ENCODE measurements at places on chromosomes 7 and 10.

DNA sequence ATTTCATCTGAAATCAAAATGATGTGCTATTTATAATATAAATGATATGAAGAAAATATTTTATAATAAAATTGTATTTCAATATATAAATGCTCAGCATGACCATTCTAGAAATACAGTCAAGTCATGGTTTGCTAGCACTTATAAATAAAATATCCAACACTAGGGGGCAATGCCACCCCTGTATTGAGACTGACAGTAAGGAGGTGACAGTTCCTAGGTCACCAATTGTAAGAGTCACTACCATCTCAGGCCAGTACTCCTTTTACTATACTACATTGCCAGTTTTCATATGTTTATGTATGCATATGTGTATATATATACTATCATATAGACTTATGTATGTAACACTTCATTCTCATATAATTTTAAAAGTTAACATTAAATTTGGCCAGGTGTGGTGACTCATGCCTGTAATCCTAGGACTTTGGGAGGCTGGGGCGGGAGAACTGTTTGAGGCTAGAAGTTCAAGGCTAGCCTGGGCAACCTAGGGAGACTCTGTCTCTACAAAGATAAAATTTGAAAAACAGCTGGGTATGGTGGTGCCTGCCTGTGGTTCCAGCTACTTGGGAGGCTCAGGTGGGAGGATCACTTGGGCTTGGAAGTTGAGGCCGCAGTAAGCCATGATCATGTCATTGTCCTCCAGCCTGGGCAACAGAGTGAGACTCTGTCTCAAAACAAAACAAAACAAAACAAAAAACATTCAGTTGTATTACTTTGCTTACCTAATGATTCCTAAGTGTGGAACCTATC is 2.4 kb upstream of the CNOT4 start:
- H3K4me3 ChIP-seq, result no peak overlapping the region
- DNase-seq, result no peak
- peaks cover 2% of the 10 kb centered on the region for H3K4me1 ChIP-seq
- H3K27me3 ChIP-seq, result no peaks in the 10 kb centered on the region
- H3K36me3 ChIP-seq, result no peaks in the 10 kb centered on the region

DNA sequence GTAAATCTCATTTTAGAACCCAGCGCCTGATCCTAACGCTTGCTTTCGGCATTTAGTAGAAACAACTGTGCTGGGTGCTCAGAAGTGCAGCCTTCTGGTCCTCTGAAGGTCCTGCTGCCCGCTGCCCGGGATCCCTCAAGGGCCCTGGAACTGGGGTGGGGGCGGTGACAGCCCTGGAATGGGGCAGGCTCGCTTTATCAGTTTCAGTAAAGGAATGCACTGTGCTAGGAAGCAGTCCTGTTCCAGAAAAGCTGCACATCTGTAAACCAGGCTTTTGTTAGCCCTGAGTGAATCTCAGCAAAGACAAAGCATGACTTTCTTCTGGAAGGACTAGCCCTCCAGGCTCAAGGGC is 254.6 kb downstream of the TNS3 start:
- peaks cover 21% of the 10 kb centered on the region for H3K4me1 ChIP-seq
- H3K27me3 ChIP-seq, result no peaks in the 10 kb centered on the region
- peak overlapping the region; percentile 0 for H3K4me3 ChIP-seq
- DNase-seq, result no peak
- peak overlapping the region; percentile 60 for H3K27ac ChIP-seq
- no peaks in the 10 kb centered on the region for H3K36me3 ChIP-seq

DNA sequence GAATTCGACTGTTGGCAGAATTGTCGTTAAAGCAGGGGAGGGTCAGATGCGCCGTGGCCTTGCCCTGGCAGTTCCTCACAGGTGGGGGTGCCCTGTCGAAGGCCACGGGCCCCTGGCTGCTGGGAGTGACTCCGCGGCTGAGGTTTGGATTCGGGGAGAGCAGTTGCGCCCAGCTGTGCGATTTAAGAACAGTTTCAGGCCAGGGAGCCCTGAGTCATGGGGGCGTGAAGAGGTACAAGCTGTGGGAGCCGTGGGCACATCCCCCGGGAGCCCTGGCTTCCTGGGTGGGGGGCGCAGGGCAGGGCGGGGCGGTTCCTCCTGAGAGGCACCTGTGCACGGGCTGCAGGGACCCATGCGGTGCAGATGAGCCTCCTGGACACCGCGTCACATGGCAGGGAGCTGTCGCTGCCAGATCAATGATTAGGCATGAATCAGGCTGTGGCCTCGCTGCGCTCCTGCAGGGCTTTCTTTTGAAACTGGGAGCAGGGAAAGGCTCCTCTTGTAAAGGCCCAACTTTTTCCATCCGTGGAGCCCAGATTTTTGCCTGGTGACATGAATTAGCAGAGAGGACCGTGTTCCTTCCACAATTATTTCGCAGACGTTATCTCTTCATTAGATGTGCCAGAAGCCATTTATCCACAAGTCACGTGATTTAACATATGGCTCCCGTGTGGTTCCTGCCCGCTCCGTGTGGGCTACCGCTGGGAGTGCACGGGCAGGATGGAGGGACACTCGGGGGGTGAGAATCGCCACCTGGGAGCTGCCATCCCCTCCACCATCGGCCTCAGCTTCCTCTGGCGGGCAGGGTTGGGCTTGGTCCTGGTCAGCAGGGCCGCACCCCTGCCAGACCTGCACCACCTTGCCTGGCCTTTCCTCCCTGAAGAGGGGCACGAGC is 918 bp downstream of the PWWP2B start:
- no peaks in the 10 kb centered on the region for H3K36me3 ChIP-seq
- H3K27ac ChIP-seq, result peak overlapping the region; percentile 88
- peaks cover 11% of the 10 kb centered on the region for H3K4me1 ChIP-seq
- DNase-seq, result peak; percentile 65

- no peak overlapping the region for H3K4me3 ChIP-seq
- H3K27ac ChIP-seq, result no peak overlapping the region
- H3K36me3 ChIP-seq, result no peaks in the 10 kb centered on the region
Observed at GRCh38 chr10:97001183-97001991, 169.3 kb downstream of the LCOR start.

DNA sequence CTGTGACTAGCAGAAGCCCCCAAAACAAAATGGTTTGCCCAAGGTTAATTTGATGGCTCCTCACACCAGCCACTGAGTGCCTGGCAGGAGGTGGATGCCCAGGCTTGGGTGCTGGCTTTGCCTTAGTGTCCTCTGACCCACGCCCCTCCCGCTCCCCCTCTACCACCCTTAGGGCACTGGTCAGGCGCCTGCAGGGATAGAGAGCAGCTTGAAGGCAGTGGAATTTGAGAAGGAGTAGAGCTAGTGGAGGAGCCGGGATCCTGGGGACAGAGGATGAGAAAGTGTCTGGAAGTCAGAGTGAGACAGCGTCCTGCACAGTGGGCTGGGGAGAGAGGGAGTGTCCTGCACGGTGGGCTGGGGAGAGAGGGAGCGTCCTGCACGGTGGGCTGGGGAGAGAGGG is 139.4 kb downstream of the DNAJB6 start:
- no peaks in the 10 kb centered on the region for H3K36me3 ChIP-seq
- no peak overlapping the region for H3K4me3 ChIP-seq
- no peak for DNase-seq
- no peaks in the 10 kb centered on the region for H3K27me3 ChIP-seq
- no peak overlapping the region for H3K27ac ChIP-seq

GRCh38 chr7:4123823-4124222 is 558.3 kb upstream of the FOXK1 start:
- no peak for DNase-seq
- H3K36me3 ChIP-seq, result no peaks in the 10 kb centered on the region
- H3K4me1 ChIP-seq, result no peaks in the 10 kb centered on the region
- no peak overlapping the region for H3K27ac ChIP-seq

- no peaks in the 10 kb centered on the region for H3K36me3 ChIP-seq
- H3K27ac ChIP-seq, result no peak overlapping the region
- no peaks in the 10 kb centered on the region for H3K27me3 ChIP-seq
- H3K4me3 ChIP-seq, result no peak overlapping the region
Observed at GRCh38 chr7:151886783-151887182, 9.9 kb upstream of the PRKAG2 start.

DNA sequence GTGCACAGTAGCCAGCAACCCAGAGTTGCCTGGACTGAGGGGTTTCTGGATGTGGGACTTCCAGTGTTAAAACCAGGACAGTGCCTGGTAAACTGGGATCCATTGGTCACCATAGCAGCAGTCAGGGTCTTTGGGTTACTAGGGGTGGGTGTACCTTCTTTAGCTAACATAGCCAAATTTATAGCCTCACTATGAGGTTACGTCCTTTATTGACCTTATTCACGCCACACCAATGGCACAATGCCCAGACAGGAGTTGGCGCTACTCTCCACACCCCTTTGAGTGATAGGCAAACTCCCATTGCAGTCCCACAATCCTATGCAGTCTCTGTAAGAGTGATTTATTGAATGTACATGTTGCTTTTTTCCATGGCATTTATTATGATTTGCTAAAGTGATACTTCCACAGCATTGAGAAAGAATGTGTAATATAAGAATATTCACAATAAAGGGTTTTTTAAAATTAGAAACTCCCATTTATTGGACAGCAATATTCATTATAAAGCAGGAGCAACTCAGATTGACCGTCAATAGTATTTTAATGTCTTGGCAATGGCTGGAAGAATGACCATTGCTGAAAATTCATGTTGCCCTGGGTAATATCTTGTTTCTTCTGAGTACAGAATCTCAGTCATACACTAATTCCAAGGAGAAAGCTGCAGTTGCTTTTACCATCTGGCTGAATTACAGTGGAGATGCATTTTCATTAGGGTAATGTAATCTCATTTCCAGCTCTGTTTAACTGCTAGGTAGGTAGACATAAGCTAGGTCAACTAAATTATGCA is 26.1 kb downstream of the IFIT5 start:
- H3K27ac ChIP-seq, result no peak overlapping the region
- H3K4me1 ChIP-seq, result no peaks in the 10 kb centered on the region

GRCh38 chr10:33038672-33039071 is 80.6 kb upstream of the ITGB1 start:
- no peaks in the 10 kb centered on the region for H3K4me1 ChIP-seq
- H3K27ac ChIP-seq, result no peak overlapping the region
- H3K27me3 ChIP-seq, result no peaks in the 10 kb centered on the region
- no peaks in the 10 kb centered on the region for H3K36me3 ChIP-seq
- H3K4me3 ChIP-seq, result no peak overlapping the region

- DNase-seq, result no peak
- no peaks in the 10 kb centered on the region for H3K36me3 ChIP-seq
- no peak overlapping the region for H3K4me3 ChIP-seq
- H3K27me3 ChIP-seq, result no peaks in the 10 kb centered on the region
- H3K27ac ChIP-seq, result no peak overlapping the region
Observed at GRCh38 chr7:55144333-55145317, 125.8 kb downstream of the EGFR start.

DNA sequence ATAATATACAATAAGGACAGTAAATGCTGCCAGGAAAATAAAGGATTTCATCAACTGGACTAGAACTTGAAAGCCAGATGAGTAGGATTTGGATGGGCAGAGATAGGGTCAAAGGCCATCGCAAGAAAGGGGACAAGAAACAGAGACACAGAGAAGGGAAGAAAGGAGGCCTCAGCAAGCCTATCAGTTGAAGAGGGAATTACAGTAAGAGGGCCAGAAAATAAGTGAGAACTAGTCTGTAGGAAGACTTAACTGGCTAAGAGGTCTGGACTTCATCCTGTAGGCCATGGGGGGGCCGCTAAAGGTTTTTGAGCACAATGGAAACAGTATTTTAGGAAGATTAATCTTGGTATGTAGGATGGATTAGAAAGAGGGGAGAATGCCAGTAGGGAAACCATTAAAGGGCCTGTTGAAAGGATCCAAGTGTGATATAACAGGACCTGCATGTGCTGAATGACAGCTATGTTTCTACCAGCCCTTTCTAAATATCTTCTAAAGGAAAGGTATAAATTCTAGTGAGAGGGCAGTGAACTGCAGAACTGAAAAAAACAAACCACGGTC is 174.4 kb downstream of the CHCHD3 start:
- no peaks in the 10 kb centered on the region for H3K36me3 ChIP-seq
- no peak overlapping the region for H3K27ac ChIP-seq
- H3K27me3 ChIP-seq, result no peaks in the 10 kb centered on the region
- H3K4me1 ChIP-seq, result no peaks in the 10 kb centered on the region
- DNase-seq, result no peak
- H3K4me3 ChIP-seq, result no peak overlapping the region

GRCh38 chr10:84907461-84908009 is 579.1 kb downstream of the CCSER2 start:
- no peak for DNase-seq
- no peaks in the 10 kb centered on the region for H3K36me3 ChIP-seq
- H3K4me1 ChIP-seq, result no peaks in the 10 kb centered on the region
- no peak overlapping the region for H3K27ac ChIP-seq
- no peak overlapping the region for H3K4me3 ChIP-seq
- H3K27me3 ChIP-seq, result no peaks in the 10 kb centered on the region

DNA sequence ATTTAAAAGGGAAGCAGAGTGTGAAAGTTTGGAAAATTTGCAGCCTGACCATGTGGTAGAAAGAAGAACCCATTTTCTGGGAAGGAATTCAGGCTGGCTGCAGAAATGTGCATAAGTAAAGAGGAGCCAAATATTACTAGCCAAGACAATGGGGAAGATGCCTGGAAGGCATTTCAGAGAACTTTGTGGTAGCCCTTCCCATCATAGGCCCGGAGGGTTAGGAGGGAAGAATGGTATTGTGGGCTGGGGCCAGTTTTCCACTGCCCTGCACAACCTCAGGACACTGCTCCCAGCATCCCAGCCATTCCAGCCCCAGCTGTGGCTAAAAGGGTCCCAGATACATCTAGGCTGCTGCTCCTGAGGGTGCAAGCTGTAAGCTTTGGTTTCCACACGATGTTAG is 278.5 kb upstream of the BMPER start:
- no peak for DNase-seq
- no peaks in the 10 kb centered on the region for H3K4me1 ChIP-seq
- H3K27me3 ChIP-seq, result no peaks in the 10 kb centered on the region

DNA sequence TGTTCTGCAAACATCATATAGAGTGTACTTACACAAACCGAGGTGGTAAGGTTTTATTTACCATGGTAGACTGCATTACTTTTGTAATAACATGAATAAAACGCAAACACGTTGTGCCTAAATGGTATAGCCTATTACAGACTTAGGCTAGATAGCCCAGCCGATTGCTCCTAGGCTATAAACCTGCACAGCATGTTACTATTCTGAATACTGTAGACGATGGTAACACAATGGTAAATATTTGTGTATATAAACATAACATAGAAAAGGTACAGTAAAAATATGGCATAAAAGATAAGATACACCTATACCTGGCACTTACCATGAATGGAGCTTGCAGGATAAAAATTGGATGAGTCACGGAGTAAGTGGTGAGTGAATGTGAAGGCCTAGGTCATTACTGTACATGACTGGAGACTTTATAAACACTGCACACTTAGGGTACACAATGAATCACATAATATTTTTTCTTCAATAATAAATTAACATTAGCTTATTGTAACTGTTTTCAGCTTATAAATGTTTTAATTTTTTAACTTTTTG is 16.3 kb downstream of the AKR1D1 start:
- H3K36me3 ChIP-seq, result no peaks in the 10 kb centered on the region
- no peak overlapping the region for H3K4me3 ChIP-seq

DNA sequence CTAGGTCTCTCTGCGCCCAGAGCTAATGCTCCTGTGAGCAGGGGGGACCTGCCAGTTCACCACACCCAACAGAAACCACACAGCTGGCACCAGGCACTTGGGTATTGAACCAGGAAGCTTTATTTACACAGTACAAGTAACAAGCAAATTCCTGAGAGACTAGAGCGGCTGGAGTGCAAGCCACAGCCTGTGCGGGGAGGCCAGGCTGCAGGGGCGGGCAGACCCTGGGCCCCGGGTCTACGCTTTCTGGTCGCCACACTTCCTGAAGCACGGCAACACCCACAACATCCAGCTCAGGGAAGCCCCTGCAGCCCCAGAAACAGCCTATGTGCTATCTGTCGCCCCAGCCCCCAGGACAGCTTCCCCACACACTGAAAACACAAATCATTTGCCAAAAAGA is 125.0 kb downstream of the FAM53B start:
- no peaks in the 10 kb centered on the region for H3K36me3 ChIP-seq
- no peaks in the 10 kb centered on the region for H3K27me3 ChIP-seq
- no peak for DNase-seq
- H3K27ac ChIP-seq, result peak overlapping the region; percentile 44
